T-cell (primary cell): ENCODE measurements at places on chromosomes 12 and 14.

GRCh38 chr12:130764475-130765185, 48.5 kb upstream of the RIMBP2 start:
- no peak for DNase-seq

DNA sequence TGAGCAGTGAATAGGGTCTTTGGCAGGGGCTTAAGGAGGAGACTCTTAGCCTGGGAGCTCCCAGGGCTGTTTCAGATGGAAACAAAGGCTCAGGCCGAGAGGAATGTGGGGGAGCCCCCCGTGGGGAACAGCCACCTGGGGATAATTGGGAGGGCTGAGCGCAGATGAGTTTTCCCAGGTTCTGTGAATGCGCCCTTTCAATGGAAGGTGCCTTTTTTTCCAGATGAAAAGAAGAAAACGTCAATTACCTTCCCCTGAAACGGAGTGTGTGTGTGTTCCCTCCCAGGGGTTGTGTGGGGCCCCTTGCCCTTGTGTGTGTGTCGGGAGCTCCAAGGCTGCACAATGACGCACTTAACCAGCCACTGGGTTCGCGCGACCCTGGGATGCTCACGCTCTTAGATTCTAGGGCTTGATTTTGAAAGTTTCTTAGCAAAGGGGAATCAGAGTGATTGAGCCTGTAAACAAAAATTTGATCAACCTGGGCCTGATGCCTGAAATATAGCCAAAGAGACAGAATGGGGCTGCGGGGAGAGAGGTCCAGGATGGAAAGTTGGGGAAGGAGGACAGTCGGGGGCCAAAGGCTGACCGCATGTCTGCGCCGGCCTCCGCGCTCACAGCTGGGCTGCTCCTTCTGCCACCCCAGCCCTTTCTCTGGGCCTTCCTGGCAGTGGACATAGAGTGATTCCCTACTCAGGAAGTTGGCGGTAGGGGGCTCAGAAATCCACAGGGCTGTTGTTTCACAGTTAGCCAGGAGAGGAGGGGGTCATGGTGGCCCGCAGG, 14.6 kb downstream of the MEG3 start:
- no peak for DNase-seq

- no peak for DNase-seq
Observed at GRCh38 chr14:102629808-102630350, 37.4 kb downstream of the RCOR1 start.

- DNase-seq = no peak
Observed at GRCh38 chr12:20501958-20502357, 133.6 kb downstream of the PDE3A start.

DNA sequence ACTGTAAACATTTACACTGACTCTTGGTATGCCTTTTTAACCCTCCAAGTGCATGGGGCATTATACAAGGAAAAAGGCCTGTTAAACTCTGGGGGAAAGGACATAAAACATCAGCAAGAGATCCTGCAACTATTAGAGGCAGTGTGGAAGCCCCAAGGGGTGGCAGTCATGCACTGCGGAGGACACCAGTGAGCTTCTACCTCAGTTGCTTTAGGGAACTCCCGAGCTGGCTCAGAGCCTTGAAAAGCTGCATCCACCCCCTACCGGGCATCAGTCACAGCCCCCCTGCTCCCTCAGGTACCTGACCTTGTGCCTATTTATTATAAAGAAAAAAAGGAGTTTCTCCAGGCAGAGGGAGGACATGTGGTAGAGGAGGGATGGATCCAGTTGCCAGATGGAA, 695.6 kb upstream of the LMO3 start:
- no peak for DNase-seq

DNA sequence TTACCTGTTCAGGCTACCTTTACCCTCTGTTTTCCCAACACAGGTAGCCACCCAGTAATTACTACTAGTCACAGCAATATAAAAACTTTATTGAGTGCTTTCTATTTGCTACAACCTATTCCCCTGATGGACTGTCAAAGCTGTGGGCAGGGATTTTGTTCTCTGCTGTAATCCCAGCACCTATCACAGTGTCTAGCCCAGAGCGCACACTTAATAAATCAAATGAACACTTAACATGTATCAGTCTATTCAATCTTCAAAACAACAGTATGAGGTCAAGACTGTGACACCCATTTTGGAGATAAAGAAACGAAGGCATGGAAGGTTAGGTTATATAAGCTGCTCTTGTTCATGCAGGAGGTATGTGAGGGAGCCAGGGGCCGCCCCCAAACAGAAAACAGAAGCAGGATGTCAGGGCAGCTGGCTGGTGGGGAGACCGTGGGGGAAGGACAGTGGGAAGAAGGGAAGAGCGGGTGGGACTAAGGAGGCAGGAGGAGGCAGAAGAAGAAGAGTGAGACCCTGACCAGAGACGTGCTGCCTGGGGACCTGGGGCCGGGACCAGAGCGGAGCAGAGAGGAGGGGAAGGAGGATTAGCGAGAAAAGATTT, 1.7 kb downstream of the TNFRSF1A start:
- no peak for DNase-seq

DNA sequence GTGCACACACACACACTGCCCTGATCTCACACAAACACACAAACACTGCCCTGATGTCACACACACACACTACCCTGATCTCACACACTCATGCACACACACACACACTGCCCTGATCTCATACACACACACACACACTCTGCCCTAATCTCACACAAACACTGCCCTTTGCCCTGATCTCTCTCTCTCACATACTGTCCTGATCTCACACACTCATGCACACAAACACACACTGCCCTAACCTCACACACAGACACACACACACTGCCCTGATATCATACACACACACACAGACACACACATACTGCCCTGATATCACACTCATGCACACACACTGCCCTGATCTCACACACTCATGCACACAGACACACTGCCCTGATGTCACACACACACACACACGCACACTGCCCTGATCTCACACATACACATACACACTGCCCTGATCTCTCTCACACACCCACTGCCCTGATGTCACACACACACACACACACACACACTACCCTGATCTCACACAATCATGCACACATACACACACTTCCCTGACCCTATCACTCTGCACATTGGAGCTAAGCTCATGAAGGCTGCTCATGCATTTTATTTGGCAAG, 97.6 kb upstream of the DIO3 start:
- no peak for DNase-seq

GRCh38 chr12:125892276-125892675, 827.0 kb downstream of the AACS start:
- no peak for DNase-seq
